ENCODE measurements at places on chromosomes 5 and 9.

DNA sequence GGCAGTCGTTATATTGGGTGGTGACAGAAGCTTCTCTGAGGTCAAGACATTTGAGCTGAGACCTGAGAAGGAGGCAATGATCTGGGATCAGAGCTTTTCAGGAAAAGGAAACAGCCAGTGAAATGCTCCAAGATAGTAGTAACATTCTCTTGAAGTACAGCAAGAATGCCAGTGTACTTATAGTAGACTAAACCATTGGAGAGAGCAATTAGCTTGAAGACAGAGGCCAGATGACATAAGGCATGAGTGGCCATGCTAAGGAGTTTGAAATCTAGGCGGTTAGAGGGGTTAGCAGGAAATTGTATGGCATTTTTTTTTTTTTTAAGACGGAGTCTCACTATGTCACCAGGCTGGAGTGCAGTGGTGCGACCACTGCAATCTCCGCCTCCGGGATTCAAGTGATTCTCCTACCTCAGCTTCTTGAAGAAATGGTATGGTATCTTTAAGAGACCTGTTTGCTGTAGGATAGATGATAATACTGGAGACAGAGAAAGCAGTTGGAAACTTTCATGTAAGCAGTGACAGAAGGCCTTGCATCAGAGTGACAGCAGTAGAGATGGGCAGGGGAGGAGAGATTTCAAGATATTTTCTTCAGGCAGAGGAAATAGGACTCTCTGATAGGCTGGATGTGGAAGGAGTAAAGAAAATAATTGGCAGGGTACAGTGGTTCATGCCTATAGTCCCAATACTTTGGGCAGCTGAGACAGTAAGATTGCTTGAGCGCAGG is 482.2 kb upstream of the PAPPA start:
- no peak for DNase-seq

- peak; percentile 27 for DNase-seq
Measured at GRCh38 chr5:180605554-180606214, 14.4 kb upstream of the SCGB3A1 start.

DNA sequence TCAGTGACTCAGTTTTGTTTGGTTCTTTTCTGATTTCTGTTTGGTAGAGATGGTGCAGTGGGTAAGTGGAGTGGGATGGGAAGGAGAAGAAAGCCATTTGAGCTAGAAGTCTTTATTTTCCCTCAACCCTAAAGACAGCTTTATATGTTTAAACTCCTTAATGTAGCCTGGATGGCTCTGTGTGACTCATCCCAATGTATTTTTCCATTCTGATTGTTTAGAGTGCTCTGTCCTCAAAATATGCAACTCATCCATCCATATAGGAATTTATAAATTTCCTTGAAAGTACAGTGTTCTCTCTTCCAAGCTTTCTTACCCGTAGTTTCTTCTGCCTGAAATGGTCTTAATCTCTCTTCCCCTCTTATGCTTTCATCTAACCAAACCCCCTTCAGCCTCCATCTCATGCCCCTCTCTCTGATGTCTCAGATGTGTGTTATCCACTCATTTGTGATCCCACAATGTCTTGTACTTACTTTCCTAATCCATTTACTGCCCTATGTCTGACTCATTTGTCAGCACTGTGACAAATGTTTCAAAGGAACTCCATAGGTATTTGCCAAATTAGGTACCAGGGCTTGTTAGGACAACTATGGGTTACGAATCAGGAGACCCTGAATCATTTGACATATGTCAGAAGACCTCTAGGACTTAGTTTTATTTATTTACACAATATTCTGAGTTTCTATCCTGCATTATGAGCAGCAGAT is 217.5 kb upstream of the SGCD start:
- DNase-seq: no peak

- no peak for DNase-seq
Measured at GRCh38 chr5:109962882-109963603, 273.3 kb downstream of the MAN2A1 start.

- DNase-seq: no peak
Measured at GRCh38 chr5:147949711-147950573, 43.6 kb upstream of the C5orf46 start.

GRCh38 chr5:92841604-92842155 is 739.3 kb downstream of the NR2F1-AS1 start:
- no peak for DNase-seq

GRCh38 chr9:127538849-127539258 is 73.2 kb upstream of the STXBP1 start:
- DNase-seq: no peak

DNA sequence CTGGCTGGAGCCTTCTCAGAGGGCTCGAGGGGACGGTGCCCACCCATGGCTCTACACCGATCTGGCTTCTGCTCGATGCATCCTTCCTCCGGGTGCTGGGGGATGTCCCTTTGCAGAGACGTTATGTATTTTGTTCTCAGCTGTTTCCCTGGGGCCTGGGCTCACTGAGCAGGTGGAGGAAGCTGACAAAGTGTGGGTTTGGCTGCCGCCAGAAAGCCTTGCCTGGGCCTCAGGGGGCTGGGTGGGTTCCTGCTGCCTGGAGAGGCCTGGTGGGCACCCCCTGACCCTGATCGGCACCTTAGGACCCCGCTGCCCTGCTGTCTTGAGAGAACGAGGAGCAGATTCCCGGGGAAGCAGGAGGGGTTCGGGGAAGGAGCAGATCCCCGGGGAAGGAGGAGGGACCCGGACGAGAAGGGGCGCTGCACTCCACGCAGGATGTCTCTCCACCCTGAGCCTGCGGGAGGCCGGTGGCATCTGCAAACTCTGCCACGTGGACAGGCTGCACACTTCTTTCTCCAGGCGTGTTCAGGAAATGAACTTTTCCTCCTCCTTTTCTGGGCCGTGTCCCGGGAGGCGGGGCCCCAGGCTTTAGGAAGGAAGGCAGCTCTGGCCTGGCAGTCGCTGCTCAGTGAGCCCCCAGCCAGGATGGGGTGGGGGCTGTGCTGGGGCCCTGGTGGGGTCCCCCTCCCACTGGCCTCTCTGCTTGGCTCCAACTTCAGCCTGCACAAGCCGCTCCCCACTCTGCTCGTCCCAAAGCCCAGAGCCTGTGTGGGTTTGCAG is 148.9 kb downstream of the RXRA start:
- no peak for DNase-seq

- no peak for DNase-seq
Measured at GRCh38 chr9:114076237-114077161, 1.6 kb downstream of the AMBP start.

GRCh38 chr5:14599476-14600127 is 18.0 kb downstream of the OTULINL start:
- DNase-seq: no peak

DNA sequence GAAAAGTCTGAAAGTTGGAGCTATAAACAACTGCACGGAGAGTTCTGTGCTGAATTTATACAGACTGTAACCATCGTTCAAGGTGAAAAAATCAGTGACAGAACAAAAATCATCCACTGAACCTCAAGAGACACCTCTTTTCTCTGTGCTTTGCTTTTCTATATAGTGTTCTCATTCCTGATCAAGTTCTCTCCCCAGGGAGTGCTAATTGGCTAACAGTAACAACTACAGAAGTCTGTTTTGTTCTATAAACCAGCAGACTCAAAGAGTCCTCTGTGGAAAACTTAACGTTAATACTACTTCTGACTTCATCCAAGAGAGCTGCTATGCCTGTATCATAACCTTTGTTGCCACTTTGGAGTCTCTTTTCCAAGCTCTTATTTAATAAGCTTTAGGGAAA is 1388.3 kb upstream of the C9orf72 start:
- no peak for DNase-seq

GRCh38 chr9:16341177-16341576 is 529.3 kb downstream of the BNC2 start:
- DNase-seq: no peak

DNA sequence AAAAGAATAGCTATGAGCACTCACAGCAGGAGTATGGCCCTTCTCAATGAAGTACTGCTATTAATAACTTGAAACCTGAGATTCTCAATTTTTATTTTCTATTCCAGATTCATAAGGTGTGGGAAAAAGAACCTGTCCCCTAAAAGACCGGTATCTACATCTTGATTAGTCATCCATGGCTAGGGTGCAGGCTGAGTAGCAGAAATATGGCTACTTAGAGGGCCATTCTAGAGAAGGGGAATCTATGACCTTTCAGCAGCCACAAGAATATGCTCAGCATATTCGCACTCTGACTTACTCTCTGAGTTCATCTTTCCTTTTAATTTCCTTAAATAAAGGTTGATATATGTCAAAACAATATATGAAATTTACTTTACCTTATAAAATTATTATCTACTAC is 27.7 kb downstream of the WDR36 start:
- no peak for DNase-seq

GRCh38 chr9:108272349-108272899 is 583.4 kb downstream of the ACTL7B start:
- DNase-seq: no peak

- no peak for DNase-seq
Measured at GRCh38 chr9:81424431-81424830, 264.9 kb downstream of the TLE1 start.

GRCh38 chr5:73918791-73919221 is 292.8 kb downstream of the ARHGEF28 start:
- DNase-seq: no peak

- DNase-seq: no peak
Measured at GRCh38 chr9:68429631-68430030, 73.2 kb downstream of the PGM5 start.

DNA sequence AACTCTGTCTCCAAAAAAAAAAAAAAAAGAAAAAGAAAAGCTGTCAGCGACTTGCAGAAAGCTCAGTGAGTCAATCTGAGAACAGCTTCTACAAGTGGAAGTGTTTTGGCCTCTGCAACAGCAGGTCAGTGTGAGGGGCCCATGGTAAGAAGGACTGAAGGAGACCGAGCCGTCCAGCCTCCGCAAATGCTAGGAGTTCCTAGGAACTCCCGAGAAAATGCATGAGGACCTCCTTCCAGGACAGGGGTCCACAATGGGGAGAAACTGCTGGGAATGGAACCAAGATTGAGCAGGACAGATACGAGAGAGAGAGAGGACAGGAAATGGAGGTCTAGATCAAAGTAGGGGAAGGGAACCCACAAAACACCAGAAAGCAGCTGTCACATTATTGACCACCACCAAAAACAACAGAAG is 180.5 kb downstream of the CRB2 start:
- DNase-seq: no peak

- DNase-seq: no peak
Measured at GRCh38 chr5:110815916-110816605, 77.3 kb downstream of the SLC25A46 start.

All from activated CD4-positive, alpha-beta T cell treated with anti-CD3 and anti-CD28 coated beads, Interleukin-2, amount 50 U/mL, for 24 hours (primary cell).